H7 (cell line): ENCODE measurements at places on chromosomes 4 and X. TPM values are rescaled to one million over a fixed set of nuclear protein-coding genes. Genes with fewer than 3 reads are reported as not detected.

DNA sequence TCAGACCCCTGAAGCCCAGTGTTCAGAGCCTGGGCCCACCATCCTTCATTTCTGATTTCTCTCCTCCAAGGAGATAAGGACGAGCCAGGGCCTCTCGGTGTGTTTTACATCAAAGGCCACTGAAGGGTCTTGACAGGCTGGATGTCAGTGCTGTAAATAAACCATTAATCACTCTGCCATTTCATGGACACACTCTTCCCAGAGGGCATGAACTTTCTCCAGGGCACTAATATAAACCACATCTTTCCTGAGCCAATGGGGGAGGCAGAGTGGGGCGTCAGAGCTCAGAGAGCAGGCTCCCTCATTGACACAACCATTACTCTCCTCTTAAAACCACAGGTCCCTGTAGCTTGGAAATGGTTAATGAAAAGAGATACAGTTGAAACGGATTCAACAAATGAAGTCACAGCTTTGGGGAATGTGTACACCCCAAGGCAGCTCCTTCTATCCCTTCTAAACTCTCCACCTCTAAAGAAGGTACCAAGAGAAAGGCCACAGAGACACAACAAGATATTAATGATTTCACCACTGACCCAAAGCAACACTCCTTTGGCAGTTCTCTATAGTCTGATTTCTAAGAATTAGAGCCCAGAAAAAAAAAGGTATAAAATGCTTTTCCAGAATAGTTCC is 200.6 kb downstream of the CHIC2 start:
- no peak for DNase-seq

DNA sequence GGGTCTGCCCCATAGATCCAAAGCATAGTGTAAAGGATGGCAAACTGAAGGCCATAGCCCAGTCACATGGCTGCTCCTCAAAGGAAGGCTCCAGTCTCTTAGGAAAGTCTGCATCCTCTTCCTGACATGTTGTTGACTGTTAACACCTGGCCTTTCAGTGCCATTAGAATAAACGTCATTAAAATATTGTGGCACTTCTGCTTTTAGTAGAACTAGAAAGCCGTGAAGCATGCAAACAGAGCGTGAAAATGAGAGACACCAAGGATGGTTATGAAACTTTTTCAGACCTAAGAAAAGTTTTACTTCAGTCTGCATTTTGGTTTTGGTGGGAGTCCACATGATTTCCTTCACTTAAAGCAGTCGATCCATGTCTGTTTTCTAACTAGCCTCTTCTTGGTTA is 41.1 kb upstream of the AFF2 start:
- DNase-seq, result no peak

DNA sequence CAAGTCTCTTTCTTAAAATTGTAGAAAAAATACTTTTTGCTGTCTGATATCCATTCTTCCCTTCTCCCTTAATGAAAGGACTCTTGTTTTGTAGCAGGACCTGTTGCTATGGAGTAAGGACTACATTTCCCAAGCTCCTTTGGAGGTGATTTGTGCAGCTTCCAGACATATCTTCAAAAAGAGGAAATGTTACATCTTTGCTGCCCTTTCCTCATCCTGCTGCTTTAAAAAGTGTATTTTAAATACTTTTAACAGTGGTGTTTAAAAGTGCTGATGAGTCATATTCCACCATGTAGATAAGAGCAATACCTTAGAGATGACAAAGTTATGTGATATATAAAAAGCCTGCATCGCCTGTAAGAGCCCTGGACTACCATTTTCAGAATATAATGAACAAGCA is 98.7 kb downstream of the CFAP299 start:
- DNase-seq, result no peak

- DNase-seq, result no peak
Measured at GRCh38 chr4:43993196-43993902, 455.3 kb downstream of the KCTD8 start.

- no peak for DNase-seq
Measured at GRCh38 chrX:107562482-107562881, 65.8 kb upstream of the PRPS1 start.

DNA sequence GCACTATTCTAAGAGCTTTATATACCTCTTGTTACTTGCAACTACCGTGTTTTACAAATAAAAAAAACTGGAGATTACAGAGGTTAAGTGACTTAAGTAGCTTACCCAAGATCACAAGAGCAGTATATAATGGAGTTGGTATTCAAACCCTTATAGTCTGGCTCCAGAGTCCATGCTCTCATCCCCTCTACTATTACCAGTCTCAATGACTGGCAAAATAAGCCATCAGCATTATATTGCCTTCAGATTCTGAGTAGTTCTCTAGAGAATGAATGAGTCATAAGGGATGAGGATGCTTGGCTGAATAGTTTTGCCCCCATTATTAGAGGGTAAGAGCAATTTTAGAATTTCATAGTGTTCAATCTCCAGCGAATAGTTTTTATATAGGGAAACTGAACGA is 170.1 kb upstream of the ATOH1 start:
- no peak for DNase-seq

GRCh38 chr4:184911310-184911709 is 85.5 kb upstream of the ACSL1 start:
- DNase-seq, result no peak

DNA sequence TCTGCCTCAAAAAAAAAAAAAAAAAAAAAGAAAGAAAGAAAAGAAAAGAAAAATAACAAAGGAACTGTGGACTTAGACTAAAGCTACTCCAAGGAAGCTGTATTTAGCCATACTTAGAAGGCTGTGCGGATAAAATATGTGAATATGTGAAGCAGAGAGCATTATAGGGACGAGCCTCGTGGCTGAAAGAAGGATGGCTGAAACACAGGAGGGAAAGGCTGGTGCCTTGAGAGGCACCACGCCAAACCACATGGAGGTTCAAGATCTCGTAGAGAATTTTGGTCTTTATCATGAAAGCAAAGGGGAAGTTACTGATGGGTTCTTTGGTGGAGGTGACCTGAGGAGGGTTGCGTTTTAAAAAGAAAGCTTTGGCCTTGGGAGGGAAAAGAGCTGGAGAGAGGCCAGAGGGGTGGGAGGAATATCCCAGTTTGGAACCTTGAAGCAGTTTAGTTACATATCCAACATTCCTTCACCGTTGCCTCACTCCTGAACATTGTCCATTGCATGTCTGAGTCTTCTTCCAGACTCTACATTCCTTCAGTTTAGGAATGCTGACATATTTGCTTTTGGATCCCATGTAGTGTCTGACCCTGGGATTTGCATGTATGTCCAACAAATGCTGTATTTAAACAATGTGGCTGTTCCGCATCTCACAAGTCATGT is 82.5 kb downstream of the CPE start:
- DNase-seq, result no peak

The RBMXL3 gene
- total RNA-seq, result not detected in 2 replicates

The TRMT10A gene
- total RNA-seq, result 3.8 and 6.5 TPM in 2 replicates
